Stimulated activated CD4-positive, alpha-beta T cell treated with anti-CD3 and anti-CD28 coated beads, TNF-alpha, amount 100 ng/mL, for 1 hour (primary cell): ENCODE measurements at places on chromosomes 2 and 18.

DNA sequence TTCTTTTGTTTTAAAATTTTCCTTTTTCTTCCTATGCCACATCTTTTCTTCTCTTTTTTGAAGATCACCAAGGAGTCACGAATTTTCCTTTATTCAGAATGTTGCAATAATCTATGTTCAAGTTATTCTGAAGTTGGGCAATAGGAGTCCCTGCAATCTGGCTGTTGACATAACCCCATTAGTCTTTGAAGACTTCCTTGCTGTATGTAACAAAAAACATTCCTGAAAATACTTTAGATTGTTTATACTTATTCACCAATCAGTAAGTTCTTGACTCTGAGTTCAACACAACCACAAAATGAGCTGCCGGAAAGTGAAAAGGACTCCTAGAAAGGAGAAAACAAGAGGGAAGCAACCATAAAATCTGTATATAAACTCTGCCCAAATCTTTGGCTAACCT lies 62.8 kb downstream of the TMEM237 start:
- DNase-seq: no peak

DNA sequence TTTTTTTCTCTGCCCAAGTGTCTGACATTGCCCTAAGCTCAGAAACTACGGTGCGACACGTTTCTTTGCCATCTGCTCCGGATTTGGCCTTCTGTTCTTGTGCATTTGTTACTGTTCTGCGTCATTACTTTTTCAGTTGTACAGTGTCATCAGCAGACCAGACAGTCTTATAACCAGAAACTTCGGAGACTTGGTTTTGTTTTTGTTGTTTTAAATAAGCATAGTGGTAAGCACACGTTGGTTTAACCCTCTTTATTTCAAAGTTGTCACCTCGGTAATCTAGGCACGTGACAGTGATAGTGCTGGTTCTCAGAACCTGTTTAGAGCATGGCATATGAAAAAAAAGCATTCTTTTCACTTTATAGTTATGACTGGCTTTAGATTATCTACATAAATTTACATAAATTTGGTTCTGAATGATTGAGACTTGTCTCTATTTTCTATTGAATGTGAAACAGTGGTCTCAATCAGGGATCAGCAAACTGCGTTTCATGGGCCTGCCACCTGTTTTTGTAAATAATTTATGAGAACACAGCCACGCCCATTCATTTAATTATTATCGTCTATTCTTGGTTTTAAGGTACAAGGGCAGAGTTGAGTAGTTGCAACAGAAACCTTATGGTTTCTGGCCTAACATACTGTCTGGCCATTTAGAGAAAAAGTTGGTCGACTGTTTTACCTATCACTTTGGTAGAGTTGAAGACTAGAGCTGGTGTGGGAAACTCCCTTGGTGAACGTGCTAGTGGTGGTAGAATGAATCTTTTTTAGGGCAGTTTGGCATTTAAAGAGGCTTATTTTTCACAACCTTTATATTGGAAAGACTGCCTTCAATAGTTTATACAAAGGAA lies 106.5 kb downstream of the ZNF532 start:
- DNase-seq: no peak

DNA sequence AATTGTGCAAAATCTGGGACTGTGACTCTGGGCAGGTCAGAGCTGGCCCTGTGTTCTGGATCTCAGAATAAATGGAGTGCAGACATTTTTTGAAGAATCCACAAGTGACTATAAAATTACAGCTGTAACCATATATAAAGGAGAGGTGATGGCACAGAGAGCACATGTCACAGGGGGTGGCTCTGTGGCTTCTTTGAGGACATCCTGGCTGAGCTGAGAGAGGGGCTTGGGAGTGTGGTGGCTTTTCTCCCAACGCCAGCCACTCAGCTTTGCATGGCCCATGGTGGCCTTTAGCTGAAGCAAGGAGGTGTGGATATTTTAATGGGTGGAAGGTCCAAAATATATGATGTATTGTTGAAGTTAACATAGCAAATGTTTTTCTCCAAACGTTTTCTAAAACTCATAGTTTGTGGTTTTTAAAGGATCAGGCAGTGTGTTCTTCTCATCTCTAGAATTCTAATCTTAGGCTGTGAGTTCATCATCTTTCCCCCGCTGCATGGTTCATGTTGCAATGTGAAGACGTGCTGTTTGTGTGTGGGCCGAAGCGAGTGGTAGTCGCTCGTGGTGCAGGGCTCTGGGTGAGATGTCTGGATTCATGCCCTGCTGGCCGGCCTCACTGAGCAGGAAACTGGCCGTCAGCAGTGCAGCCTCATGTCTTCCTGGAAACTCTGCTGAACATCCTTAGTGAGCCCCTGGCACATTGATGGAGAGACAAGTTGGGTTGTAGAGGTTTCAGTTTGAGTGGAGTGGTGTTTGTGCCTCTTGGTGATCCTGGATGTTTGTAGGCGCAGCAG lies 109.9 kb downstream of the ZNF236 start:
- DNase-seq: no peak

GRCh38 chr2:69764286-69765095 lies 22.6 kb downstream of the ANXA4 start:
- no peak for DNase-seq

GRCh38 chr2:215028231-215028630 lies 110.2 kb downstream of the ABCA12 start:
- DNase-seq: no peak

DNA sequence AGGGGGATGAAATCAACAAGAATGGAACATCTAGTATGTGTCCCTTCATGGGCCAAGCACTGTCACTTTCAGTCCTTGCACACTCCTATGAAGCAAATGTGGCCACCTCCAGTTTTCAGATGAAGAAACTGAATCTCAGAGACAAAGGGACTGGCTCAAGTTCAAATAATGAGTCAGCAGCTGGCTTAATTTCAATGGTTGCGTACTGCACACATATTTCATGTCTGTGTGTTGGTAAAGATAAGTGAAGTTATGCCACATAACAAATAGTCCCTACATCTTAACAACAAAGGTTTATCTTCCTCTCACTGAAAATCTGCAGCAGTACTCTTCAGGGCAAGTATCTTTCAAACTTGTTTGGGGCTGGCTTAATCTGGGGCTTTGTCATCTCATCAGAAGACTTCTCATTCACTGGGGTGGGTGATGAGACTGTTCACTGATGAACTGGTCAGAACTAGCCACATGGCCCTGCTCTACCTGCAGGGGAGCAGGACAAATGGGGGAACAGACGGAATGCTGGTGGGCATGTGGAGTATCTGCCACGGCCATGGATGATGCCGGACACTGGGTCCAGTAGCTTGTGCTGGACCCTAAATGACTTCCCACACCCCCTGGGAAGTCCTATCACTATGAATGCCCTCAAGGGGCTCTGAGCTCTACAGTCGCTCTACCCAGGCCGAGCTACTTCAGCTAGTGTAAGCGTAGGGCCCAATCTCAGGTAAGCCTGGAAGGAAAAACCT lies 263.2 kb downstream of the CYP26B1 start:
- no peak for DNase-seq

DNA sequence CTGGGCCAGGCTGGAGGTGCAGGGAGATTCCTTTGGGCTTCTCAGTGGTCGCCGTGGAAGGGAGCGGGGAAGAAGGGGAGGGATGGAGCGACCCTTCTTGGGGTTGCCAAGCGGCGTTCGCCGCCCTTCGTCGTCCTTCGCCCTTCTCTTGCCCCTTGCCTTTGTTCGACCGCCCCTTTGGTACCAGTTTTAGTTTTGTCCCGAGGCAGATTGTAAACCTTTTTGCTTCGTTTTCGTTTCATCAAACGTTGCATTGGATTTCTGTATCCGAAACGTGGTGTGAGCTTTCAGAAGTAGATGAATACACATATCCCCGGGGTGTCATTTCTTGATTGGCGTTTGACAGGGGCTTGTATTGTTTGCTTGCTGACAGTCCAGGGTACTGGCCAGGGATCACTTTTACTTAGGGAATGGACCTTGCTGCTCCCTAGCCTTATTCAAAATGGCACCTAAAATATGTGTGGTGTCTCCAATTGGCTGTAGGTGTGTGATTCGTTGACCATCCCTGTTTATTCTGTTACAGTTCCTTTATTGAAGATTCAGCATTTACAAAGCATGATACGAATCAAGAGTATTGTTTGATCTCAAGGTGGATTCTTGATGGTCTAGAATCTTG lies 788 bp downstream of the USP14 start:
- DNase-seq: no peak

- DNase-seq: no peak
Observed at GRCh38 chr2:23235292-23235691, 149.7 kb upstream of the KLHL29 start.

DNA sequence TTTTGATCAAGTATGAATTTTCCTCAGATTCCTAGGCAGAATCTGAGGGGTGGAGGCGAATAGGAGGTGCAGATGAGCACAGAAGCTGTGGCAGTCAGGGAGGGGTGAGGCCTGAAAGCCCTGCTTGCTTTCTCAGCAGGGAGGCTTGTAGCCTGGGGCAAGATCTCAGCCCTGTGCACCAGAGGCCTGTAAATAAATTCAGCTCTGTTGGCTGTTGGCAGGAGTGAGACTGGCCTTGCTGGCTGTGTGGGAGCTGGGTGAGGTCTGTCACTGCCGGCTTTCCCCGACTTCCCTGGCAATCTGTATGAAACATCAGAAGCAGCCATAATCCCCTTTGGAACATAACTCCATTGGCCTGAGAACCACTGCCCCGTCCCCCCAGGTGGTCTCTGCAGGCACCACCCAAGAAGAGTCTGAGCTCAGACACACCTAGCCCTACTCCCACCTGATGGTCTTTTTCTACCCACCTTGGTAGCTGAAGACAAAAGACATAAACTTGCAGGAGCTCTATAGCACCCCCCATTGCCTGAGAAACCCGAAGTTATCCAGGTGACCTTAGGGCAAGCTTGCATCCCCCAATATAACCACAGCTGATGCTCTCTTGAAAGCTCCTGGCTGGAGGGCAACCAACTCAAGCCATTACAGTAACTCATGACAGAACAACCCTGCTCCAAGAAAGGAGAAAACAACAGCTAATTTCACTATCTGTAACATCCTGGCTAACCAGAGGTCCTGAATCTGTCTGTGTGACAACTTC lies 32.3 kb downstream of the EVA1A start:
- no peak for DNase-seq

DNA sequence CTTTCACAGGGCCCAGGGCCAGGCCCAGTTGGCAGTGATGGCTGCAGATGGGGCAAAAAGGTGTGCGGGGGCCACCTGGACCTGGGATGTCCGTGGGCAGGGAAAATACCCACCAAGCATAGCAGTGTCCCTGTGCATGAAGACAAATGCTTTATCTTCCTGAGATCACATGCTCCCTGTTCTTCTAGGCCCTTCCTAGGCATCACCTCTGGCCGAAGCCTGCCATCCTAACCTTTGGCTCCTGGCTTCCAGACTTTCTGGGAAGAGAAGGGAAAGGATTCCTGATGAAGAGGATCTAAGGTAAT lies 105.0 kb upstream of the SMAD2 start:
- no peak for DNase-seq

- no peak for DNase-seq
Observed at GRCh38 chr18:67318651-67319050, 197.9 kb downstream of the DSEL start.

GRCh38 chr2:42196403-42197267 lies 27.5 kb downstream of the EML4 start:
- no peak for DNase-seq

GRCh38 chr2:165202239-165202638 lies 1.6 kb downstream of the SCN3A start:
- DNase-seq: no peak

DNA sequence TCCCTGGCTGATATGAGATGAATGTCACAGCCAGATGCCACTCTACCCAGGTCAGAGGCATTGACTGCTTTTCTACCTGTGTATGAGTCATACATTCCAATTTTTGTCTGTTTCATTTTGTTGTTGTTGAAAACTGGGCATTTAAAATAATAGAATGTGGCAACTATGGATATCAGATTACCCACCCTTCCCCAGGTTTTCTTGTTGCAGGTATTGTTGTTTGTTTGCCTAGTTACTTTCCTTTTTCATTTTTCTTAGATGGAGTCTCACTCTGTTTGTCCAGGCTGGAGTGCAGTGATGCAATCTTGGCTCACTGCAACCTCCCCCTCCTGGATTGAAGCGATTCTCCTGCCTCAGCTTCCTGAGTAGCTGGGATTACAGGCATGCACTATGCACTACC lies 70.2 kb downstream of the LRRC30 start:
- DNase-seq: no peak

DNA sequence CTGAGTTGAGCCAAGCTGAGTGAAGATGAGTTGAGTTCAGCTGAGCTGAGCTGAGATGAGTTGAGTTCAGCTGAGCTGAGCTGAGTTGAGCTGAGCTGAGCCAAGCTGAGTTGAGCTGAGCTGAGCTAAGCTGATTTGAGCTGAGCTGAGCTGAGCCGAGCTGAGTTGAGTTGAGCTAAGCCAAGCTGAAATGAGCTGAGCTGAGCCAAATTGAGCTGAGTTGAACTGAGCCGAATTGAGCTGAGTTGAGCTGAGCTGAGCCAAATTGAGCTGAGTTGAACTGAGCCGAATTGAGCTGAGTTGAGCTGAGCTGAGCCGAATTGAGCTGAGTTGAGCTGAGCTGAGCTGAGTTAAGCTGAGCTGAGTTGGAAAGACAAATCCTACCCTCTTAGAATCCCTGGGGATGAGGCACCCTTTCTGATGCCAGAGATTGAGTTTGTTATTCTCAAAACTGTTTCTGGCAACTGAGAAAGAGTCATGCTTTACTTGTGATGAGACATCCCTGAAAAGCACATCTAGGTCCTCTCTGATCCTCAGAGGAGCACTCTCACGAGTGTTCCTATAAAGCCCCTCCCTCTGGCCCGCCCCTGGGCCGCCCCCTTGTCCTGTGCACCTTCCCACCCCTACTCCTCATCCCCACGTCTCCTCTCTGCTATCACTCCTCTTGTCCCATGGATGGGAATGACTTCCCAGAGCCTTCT lies 116.5 kb downstream of the MCFD2 start:
- DNase-seq: no peak
